ENCODE measurements at places on chromosomes 4 and X.

DNA sequence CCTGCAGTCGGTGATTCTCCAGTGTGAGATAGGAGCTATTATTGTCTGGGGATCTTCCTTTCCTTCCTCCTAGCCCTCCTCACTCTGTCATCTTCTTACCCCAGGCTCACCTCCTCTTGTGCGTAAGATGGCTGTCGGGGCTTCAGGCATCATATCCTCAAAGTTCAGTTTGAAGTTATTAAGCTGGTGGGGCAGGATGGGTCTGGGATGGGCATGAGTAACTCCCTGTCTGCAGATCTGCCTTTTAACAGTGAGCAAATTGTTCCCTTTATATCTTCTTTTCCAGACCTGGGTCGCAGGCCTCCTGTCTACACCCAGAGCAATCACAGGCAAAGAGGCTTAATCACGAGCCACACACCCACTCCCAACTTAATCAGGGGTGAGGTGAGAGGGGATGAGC, 900 bp upstream of the MTMR1 start:
- DNase-seq: no peak

DNA sequence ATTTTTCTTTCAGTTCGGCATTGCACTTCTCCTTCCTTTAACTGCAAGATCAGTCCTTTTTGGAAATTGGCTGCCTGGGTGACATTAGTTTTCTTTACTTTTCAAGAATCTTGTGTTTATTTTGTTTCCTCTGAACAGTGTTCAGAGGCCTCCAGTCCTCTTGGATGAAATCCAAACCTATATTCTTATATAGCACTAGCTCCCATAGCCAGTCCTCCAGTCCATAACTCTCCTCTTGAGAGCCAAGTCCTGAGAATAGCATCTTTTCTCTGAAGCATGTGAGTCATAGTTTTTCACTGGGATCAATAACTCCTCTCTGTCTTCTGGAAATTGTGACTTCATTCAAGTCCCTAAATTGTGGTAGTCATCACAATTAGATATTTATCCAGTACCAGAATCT, 357.5 kb downstream of the RAPGEF2 start:
- no peak for DNase-seq

GRCh38 chr4:71107726-71108125, 114.3 kb downstream of the DCK start:
- DNase-seq: no peak

DNA sequence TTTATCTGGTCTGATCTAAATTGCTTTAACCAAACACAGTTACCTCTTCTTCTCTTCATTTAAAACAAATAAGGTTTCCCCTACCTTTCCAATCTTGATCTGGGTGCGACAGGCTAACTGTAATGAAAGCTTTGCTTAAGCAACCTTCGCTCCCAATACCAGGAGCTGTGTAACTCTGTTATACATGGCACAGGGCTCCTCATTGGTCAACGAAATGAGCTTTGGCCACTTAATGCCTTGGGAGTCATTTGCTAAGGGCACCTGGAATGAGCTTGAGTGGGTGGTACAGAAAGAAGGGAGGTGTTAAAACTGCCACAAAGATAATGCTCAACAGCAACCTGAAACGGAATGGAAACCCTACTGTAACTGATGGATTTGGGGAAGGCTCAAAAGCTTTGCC, 140.5 kb downstream of the CHRNA9 start:
- DNase-seq: no peak

DNA sequence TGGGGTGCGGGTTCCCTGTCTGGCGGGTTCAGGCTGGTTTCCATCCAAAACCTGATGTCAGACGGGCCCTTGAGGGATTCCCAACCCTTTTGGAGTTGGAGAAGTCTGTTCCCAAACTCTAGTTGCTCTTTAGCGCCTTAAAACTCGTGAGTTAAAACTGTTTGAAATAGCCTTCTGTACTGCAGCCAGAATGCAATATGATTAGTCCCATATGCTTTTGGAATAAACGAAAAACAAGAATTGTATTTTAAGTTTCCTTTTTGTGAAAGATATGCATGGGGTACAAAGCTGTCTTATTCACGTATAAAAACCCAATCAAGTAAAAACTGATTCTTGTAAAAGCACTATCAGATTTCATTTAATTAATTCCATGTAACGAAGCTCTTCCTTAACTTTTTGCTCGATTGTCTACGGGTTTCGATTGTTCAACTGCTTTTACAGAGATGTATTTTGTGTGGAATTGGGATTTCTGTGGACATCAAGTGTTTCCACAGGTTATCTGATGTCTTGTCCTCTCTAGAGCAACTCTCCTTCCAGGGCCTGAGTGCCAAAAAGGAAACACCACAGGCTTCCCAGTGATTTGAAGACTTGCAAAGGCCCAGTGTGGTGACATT, 49.5 kb downstream of the CLDN34 start:
- DNase-seq: no peak

GRCh38 chr4:21447301-21448054, 501.1 kb downstream of the KCNIP4 start:
- no peak for DNase-seq

DNA sequence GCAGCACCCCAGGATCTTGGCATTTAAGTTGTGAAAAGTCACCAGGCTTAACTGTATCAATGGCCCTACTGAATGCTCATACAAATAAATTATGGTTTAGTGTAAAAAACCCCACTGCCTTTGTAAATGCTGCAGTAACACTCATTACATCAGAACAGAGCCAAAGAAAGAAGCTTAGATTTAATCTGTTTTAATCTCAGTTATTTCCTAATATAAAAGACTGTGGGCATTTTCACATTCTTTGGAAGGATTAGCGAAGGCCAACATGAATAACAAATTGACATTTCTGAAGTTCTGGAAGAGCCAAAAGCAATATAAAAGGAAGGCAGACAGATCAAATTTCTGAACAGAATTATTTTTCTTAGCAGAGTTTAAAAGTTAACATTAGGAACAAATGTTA, 140.0 kb upstream of the HCCS start:
- DNase-seq: peak; percentile 25

DNA sequence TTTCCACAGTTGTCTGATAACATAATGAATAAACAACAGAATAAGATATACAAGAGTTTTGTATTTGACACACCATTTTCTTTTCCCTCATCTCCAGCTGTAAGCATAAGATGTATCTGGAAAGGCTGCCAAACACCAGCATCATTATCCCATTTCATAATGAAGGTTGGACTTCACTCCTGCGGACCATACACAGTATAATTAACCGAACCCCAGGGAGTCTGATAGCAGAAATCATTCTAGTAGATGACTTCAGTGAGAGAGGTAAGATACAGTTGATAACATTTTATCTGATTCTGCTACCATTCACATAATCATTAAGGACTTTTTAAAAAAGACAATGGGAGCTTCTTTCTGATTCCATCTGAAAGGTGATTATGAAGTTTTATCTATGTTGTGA, 535.2 kb downstream of the GALNTL6 start:
- DNase-seq: no peak

- DNase-seq: peak; percentile 64
Observed at GRCh38 chr4:119632216-119632615, 3.6 kb upstream of the PDE5A start.

- no peak for DNase-seq
Observed at GRCh38 chr4:158819942-158820786, 51.3 kb downstream of the FNIP2 start.

DNA sequence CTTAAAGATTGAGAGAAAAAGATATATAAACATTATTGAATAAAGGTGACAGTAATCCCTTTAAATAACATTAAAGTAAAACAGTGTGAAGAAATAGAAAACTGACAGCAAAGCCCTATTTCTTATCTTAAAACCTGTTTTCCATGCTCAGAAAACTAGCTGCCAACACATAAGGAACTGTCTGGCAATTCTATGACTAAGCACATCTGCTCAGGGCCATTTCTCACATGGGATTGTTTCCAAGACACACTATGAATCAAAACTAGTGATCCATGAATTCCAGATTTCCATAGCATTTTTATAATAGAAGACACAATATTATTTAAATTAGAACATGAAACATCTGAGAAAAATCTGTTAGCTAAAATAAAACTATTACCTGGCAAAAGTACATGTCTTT, 113.4 kb downstream of the SCLT1 start:
- peak; percentile 85 for DNase-seq

DNA sequence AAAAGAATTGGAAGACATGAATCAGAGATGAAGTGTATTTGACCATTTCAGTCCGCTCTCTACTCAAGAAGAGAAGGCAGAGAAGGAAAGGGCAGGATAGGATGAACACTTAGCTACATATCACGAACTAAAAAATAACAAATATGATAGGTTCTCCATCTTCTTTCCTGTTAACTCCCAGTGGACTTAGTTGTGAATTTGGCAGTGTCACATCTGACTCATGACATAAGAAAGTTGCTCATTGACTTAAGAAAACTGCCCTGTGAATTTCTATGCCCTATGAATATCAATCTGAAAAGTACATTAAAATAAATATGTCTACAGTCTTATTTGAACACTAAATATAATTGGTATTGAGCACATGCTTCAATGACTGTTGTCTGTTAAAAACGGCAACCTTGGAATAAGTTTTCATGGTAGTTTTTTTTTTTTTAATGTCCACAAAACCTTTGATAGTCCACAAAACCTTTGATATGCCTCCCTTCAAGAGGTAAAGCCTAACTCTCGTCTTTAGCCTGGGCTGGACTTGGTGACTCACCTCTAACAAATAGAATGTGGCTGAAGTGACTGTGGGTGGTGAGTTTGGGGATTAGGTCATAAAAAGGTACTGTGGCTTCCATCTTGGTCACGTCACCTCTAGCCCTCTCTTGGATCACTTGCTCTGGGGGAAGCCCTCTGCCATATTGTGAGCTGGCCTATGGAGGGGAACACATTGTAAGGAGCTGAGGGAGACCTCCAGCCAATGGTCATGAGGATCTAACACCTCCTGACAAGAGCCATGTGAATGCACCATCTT, 184.7 kb upstream of the S100G start:
- DNase-seq: peak; percentile 41

GRCh38 chr4:7499661-7500060, 64.9 kb upstream of the PSAPL1 start:
- no peak for DNase-seq

DNA sequence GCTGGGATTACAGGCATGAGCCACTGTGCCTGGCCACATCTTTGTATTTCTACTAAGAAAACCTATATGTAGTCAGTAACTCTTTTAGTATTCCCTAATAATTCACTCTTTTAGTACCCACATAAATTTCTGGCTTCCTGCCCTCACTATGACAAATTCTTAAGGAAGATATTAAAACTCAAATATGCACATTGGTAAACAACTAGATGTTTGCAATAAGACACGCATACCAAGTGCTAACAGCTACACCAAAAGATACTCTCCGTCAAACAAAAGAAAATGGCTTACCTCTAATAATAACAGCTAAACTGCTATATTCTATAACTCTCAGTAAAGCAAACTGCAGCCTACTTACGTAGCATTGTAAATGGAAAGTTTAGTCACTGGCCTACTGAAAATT, 6.3 kb downstream of the UBA6 start:
- no peak for DNase-seq

- DNase-seq: no peak
Observed at GRCh38 chrX:46967547-46967946, 55.3 kb downstream of the JADE3 start.

DNA sequence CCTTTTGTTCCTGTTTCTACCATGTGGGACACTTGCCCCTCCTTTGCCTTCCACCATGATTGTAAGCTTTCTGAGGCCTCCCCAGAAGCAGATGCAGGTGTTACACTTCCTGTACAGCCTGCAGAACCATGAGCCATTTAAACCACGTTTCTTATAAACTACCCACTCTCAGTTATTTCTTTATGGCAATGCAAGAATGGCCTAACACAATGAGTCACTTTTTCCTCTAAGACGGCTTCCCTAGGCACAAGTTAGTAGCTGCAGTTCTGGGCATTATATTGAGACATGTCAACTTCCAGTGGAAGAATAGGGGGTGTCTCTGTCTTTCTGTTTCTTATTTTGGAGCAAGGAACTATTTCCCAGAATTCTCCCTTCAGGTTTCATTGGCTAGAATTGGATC, 32.9 kb upstream of the DIPK2B start:
- peak; percentile 0 for DNase-seq

DNA sequence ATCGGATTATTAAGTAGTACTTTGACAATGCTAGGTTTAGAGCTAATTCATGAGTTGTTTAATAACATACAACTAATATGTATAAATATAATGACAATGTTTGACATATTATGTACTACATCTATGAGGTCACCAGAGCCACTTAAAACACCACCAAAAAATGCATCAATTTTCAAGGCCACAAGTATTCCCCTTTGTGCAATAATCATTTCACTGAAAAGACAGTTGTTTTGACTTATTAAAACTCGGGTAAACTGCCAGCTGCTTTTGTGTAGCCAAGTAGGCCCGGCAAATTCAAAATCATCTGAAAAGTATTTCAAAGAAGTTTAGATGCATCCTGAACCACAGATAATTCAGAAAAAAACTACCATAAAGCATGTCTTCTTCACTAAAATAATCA, 48.7 kb downstream of the CLOCK start:
- DNase-seq: peak; percentile 71

Data from AG10803 (cell line).